Glutamatergic neuron (in vitro differentiated cells): ENCODE measurements at places on chromosomes 7 and 10. TPM values are rescaled to one million over a fixed set of nuclear protein-coding genes. Genes with fewer than 3 reads are reported as not detected.

The GLCCI1 gene
- 30.7 TPM for total RNA-seq

The IL6 gene
- not detected for total RNA-seq

The HABP2 gene
- not detected for total RNA-seq

The SPDYE11 gene
- 0.25 TPM for total RNA-seq

The UFSP1 gene
- 3.2 TPM for total RNA-seq

The EIF4EBP2 gene
- total RNA-seq = 130 TPM

The RTKN2 gene
- total RNA-seq = 3.2 TPM

The ERVW-1 gene
- total RNA-seq = not detected

The CARD11 gene
- 1.4 TPM for total RNA-seq

The ANKRD61 gene
- total RNA-seq = not detected

The MGAM2 gene
- not detected for total RNA-seq

The TMEM72 gene
- total RNA-seq = not detected

The MBLAC1 gene
- 3.3 TPM for total RNA-seq
